NCI-H1092 (cell line): ENCODE measurements at places on chromosomes 7 and 10.

DNA sequence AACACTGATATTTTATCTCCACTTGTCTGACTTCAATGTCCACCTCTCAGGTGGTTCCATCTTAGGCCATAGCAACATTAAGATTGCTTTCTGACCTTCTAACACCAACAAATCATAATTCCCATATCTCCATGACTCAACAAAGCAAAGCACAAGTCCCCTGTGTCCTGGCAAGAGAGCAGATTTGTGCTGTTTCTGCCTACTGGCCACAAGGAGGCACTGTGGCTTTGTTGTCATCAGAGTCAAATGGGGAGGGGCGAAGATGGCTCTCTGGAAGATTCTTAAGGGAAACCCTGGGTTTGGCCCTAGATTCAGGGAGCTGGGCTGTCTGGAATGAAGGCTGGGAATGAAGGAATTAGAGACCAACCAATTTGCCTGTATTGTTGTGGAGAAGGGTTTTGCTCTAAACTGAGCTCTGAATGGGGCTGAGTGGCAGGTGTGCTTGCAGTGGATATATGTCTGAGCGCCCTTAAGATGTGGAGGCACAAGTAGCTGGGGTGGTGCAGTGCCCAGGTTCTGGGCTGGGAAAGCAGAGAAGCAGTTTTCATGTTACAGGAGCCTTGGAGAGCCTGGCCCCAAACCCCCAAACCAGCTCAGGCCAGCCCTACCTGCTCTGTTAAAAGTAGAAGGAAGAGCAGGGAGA is 154.8 kb upstream of the PRSS58 start:
- DNase-seq, result no peak

DNA sequence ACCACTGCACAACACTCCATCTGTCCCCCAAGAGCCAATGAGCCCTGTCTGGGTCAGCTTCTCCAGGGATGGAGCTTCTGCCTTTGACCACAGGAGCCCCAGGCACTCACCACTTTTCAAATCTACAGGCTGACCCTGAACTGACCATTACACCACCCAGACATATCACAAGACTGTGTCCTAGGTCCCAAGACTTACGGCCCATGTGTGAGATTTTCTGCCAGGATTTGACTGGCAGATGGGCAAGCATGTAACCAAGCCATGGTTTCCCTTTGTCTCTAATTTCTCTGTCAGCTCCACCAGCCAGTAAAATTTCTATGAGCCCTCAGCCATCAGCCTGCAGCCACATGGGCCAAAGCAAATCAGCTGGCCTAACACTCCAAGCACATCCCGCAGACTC is 92.5 kb downstream of the SH3PXD2A start:
- no peak for DNase-seq

GRCh38 chr10:49109669-49110340 is 5.5 kb downstream of the VSTM4 start:
- DNase-seq, result no peak

DNA sequence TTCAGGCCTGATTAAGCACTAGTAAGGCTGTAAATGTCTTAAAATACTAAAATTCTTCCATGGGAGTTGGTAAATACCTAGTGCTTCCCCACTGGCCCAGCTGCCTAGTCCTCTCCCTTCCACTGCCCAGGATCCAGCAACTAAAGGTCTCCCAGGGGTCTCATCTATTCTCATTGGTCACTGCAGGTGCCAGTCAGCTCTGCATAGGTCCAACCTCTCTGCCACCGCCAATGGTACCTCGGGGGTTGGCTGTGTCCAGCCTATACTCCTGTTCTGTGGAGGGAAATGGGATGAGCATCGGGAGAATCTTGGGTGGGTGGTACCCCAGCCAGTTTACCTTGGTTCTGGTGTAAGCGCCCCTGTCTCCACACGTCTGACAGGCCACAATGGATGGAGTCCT is 6.1 kb upstream of the CREB5 start:
- DNase-seq, result no peak

GRCh38 chr7:80826520-80827238 is 92.2 kb downstream of the SEMA3C start:
- DNase-seq, result no peak

DNA sequence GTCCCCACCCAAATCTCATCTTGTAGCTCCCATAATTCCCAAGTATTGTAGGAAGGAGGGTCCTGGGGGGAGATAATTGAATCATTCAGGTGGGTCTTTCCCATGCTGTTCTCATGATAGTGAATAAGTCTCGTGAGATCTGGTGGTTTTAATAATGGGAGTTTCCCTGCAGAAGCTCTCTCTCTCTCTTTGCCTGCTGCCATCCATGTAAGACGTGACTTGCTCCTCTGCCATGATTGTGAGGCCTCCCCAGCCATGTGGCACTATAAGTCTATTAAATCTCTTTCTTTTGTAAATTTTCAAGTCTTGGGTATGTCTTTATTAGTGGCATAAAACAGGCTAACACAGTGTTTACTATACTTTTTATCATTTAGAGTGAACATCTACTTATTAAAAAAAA is 338.8 kb downstream of the ANKRD7 start:
- DNase-seq, result no peak

- DNase-seq, result no peak
These were observed 418.5 kb upstream of the SEMA3A start for GRCh38 chr7:84612981-84613681.

DNA sequence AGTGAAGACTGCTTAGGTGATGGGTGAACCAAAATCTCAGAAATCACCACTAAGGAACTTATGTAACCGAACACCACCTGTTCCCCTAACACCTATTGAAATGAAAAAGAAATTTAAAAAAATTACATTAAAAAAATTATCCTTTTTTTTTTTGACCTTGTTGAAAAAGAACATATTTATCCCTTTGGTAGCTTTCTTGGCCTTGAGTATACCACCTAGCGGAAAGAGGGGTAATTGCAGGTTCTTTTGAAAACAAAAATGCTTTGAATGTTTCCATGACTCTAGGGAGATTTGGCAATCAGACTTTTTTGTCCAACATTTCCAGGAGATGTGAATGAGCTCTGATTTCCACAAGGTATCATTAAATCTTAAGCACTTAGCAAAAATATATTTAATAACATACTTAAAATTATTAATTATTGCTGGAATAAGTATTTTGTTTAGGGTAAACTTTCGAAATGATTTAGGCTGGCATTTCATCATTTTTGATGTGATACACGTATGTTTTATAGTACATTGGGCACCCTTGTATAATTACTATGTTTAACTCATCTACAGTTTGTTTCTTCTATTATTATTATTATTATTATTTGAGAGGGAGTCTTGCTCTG is 47.0 kb upstream of the ELMO1 start:
- no peak for DNase-seq

- no peak for DNase-seq
These were observed 64.6 kb downstream of the MDFIC start for GRCh38 chr7:114986190-114987180.

DNA sequence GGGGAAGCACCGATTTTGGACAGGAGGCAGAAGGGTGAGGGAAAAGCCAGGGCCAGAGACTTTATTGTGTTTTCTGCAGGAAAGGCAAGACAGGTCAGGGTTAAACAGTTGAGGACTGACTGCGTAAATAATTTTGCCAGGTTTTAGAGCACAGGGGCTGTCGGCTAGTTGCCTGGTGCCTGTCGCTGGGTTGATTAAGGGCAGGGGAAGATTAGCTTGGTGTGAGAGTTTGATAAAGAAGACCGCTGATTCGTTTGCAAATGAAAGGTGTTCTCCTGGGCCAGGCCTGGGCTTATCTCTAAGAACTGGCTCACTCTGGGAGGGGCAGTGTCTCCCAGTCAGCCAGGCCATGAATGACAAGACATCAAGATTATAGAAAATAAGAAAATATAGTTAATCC is 75.6 kb downstream of the SLC37A3 start:
- no peak for DNase-seq

GRCh38 chr7:26378016-26378415 is 86.4 kb downstream of the SNX10 start:
- no peak for DNase-seq

DNA sequence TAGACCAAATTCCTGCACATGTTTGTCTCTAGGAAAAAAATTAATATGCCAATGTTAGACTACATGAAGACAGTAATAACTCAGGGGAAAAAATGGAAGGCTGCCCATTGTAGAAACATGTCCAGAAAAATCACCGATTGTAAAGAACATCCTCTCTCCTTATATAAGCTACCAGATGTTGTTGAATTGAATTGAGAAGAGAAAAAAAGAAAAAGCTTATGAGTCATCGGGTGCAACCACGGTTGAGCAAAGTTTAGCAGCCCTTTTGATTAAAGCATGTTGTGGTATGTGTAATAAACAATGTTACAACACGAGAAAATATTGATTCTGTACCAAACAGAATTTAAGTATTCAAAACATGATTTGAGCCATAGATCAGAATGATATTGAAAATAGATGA is 102.3 kb upstream of the ARHGAP21 start:
- no peak for DNase-seq

DNA sequence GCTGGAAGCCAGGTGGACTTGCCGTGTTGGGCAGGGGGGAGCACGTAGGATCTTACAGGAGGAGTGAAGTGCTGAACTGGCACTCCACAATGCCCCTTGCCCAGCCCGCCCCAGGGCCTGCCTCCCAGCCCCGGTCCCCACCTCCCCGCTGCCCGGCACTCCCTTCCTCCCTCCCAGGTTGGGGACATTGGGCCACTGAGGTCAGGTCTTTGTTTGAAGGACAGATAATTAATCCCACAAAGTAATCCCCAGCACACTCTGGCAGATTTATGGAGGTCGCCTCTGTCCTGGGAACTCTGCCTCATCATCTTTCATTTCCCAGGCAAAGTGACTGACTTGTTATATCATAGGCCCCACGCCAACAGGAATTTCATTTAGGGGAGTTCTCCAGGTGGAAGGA is 122.8 kb downstream of the C10orf105 start:
- no peak for DNase-seq

- DNase-seq, result no peak
These were observed 76.5 kb upstream of the ITPRID1 start for GRCh38 chr7:31437250-31437865.
